ENCODE measurements at places on chromosomes 13 and 19.

DNA sequence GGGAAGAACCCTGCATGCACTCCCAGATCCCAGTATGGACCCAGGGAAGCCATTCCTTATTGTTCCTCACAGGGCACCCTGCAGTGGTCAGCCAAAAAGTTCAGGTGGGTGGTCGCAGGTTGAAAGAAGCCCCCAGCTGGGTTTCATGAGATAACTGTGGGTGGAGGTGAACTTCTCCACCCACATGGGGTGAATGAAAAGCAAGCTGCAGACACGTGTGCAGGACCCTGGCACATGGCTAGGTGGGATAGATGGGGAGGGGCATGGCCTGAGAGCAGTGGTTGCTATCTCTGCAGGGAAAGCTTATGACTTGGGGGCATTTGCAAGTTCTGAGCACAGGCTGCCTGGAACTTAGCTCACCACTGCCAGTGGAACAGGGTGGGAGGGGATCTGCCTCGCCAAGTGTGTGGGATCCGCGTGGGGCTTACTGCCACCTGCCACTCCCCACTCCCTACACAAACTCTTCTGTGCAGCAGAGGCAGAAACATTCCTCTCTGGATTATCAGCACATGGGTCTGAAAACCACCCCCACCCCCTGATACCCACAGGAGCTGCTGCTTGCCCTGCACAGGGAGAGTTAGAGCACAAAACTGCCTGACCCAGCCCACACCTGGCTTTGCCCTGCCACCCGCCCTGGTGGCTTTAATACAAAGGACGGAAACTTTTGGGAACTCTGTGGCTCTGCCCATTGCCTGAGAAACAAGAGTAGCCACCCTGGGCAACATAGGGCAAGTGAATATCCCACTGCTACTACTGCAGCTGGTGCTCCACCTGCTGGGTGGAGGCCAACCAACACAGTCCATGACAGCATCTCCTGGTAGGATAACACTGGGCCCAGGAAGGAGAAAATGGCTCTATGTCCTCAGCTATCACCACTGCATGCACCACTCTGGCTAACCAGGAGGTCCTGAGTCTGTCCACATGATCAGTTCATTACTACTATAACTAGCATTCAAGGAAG, 24.4 kb downstream of the PLA2G4C start:
- no peak for DNase-seq

- no peak for DNase-seq
Observed at GRCh38 chr19:35123573-35123972, 8.0 kb downstream of the FXYD3 start.

GRCh38 chr19:13006431-13007281, 11.4 kb downstream of the NFIX start:
- no peak for DNase-seq

DNA sequence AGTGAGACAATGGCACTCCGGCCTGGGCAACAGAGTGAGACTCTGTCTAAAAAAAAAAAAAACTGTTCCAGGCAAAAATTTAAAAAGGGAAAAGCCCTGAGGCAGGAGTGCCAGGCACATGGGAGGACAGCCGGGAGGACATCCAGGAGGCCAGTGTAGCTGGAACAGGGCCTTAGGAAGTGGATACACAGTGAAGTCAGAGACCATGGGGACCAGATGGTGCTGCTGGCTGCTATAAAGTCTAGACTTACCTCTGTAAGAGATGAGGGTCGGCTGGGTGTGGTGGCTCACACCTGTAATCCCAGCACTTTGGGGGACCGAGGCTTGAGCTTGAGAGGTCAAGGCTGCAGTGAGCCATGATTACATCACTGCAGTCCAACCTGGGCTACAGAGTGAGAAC, 15.0 kb downstream of the HAS1 start:
- DNase-seq = no peak

DNA sequence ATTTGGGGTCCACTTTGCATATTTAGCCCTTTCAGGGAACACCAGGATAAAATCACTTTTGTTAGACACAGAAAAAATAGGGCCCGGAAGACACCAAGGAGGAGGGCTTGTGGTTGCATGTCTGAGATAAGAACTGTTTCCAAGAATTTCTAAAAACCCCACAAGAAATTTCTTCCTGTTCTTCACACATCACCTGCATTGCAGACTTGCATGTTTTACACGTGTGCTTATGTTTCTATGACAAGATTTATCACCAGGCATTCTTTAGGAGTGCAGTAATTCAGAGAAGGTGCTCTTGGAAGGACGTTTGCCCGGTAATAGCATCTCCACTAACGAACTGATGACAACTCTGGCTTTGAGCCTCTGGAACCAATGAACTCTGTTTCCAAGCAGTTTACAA, 7.1 kb upstream of the ACTL9 start:
- DNase-seq = no peak

GRCh38 chr13:26943748-26944147, 183.2 kb upstream of the GPR12 start:
- no peak for DNase-seq

- DNase-seq = no peak
Observed at GRCh38 chr13:31011901-31012654, 79.6 kb downstream of the TEX26 start.

DNA sequence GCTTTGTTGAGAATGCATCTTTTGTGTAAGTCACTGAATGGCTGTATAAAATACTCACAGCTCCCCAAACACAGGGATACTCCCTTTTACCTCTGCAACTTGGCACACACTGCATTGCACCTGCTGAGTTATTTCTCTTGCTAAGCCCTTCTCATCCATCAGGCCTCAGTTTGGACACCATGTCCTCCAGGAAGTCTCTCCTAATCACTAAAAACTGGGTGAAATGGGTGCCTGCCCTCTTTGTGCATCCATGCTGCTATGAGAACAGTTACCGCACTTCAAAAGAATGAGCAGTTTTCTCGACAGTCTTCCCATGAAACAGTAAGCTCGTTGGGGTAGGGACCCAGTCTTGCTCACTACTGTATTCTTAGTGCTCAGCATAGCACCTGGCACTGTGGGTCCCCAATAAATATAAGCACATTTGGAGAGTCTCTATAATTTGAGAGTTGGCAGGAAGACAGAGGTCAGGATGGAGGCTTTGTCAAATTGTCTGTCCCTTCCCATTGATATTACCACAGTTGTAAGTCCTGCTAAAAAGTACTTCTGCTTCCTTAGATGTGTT, 4.6 kb upstream of the SLC25A30 start:
- DNase-seq = no peak

DNA sequence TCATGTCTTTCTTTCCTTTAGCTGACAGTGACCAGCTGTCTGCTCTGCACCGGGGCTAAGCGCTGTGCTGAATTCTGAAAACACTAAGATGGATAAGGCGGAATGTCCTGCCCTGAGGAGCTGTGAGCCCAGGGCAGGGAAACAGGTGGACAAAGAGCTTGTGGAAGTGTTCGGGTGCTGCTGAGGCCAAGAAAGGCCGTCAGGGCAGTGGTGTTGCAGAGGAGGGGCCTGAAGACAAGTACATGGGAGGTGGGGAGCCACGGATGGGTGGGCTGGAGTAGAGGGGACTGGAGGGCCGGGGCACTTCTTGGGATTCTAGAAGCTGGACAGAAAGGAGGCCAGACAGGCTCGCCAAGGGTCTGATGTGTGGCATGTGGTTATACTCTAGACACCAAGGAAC, 66.2 kb upstream of the GPR183 start:
- DNase-seq = no peak

DNA sequence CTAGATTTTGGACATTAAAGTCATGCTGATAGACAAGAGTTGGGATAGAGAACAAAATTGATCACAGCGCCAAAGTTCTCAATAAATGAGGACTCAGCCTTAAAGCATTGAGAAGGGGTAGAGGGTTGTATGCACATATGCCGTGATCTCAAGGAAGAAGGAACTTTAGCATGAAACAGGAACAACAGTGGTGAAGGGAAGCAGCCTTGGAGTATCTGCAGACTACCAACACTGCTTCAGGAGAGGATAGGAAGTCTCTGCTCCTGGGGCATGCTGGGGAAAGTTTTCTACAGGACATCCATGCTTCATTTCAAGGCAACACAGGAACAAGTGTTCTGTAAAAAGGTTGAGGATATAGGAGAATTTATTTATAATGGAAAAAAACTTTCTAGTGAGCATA, 111.9 kb upstream of the MLNR start:
- no peak for DNase-seq

- no peak for DNase-seq
Observed at GRCh38 chr13:52644108-52644507, 1.9 kb downstream of the HNRNPA1L2 start.

DNA sequence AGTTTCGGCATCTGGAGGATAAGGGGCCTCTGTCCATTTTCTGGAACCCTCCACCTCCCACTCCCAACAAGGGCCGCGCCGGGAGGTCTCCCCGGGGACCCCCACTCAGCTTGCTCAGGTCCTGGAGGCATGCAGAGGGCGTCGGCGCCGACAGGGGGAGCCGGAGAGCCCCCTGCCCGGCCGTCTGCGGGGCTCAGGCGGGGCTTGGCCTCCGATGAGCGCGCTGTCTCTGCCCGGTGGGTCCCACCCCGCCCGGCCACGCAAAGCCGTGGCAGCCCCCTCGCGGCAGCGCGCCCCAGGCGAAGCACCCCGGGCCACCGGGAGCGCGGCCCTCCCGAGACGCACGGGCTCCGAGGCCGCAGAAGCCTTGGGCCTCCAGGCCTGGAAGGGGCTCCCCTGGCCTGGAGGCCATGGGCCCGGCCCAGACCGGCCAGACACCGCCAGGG, 149.7 kb upstream of the ZNF536 start:
- no peak for DNase-seq

DNA sequence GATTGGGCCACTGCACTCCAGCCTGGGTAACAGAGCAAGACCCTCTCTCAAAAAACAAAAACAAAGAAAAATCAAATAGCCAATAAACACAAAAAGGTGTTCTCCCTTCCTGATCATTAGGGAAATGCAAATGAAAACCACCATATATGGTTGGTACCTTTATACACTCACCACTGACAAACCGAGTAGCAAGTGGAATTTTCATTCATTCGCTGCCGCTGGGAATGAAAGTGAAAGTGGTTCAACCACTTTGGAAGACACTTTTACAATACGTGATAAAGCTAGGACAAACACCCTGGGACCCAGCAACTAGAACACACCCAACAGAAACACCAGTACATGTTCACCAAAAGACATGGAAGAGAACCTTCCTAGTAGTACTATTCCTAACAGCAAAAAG, 21.0 kb downstream of the GRIK5 start:
- no peak for DNase-seq

- DNase-seq = peak; percentile 89
Observed at GRCh38 chr19:17079710-17080439, 4.3 kb downstream of the MYO9B start.

GRCh38 chr13:50203256-50203941, 188.2 kb downstream of the KCNRG start:
- no peak for DNase-seq

- DNase-seq = no peak
Observed at GRCh38 chr19:47240556-47240955, 9.6 kb upstream of the BBC3 start.

- DNase-seq = no peak
Observed at GRCh38 chr13:79121286-79121685, 284.8 kb downstream of the RBM26 start.

DNA sequence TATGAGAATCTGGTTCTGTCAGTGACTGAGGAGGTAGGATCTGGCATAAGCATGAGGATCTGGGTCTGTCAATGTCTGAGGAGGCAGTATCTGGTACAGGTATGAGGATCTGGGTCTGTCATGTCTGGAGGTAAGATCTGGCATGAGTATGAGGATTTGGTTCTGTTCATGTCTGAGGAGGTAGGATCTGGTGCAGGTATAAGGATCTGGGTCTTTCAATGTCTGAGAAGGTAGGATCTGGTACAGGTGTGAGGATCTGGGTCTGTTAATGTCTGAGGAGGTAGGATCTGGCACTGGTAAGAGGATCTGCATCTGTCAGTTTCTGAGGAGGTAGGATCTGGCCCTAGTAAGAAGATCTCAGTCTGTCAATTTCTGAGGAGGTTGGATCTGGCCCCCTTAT, 12.4 kb upstream of the PDCD2L start:
- no peak for DNase-seq

GRCh38 chr19:47445937-47446402, 25.7 kb downstream of the SLC8A2 start:
- no peak for DNase-seq

- no peak for DNase-seq
Observed at GRCh38 chr13:91660076-91660415, 261.6 kb downstream of the GPC5 start.

DNA sequence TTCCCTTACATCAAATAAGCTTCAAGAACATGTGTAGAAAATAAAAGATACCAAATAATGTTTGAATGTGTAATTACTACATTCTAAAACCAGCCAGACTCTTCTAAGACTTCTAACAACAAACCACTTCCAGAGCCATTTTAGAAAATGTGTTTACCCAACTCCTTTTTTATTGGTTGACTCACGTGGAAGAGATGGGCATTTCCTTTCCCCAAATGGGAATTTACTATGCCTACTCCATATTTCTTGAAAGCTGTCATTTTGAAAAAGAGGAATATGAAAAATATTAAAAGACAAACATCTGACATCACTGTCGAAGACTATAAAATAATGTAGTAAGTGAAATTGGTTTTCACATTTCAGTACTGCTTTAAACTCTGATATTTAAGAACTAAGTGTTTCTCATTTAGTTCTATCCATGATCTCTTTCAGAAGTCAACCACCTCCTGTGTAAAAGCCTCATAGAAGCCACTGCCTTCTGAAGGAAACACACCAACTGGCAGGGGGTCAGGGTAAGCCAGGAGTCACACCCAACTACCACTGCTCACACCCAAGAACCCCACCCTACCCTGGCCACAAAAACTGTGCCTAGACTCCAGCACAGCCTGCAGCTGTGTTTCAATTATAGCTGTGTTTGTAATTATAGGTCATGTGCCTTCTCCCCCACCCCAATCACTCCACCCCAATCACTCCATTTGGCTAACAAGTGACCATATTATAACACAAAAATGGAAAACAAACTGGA, 86.8 kb downstream of the UBL3 start:
- no peak for DNase-seq

DNA sequence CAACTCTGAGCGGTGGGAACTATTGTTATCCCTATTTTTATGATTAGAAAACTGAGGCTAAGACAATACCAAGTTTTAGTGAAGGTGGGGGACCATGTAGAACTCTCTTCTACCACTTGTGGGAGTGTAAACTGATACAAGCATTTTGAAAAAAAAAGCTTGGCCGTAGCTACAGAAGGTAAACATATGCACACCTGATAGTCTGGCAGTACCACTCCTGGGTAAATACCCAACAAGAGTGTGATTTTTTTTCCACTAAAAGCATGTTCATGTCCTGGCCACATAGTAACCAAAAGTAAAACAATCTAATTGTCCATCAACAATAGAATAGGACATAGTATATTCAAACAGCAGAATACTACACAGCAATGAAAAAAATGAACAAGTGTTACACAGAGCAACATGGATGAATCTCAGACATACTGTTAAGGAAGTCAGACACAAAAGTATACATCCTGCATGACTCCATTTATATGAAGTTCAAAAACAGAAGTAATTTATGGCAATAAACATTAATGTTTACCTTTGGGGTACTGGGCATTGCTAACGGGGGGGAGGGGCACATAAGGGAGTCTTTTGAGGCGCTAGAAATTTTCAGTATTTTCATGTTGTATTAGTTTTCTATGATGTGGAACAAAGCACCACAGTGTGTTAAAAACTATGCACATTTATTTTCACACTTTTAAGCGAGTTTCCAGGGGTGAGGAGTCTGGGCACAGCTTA, 6.4 kb upstream of the SPATA13 start:
- no peak for DNase-seq

- DNase-seq = no peak
Observed at GRCh38 chr19:15633082-15633835, 7.4 kb upstream of the CYP4F3 start.

All from HTR-8/SVneo (cell line).